ENCODE measurements at places on chromosomes 12 and 14. TPM values are rescaled to one million over a fixed set of nuclear protein-coding genes. Genes with fewer than 3 reads are reported as not detected.

TAS2R8 gene
- not detected for total RNA-seq

ASCL1 gene
- total RNA-seq: not detected

MYBPC1 gene
- total RNA-seq: not detected

PRPH gene
- total RNA-seq: 1.7 TPM

OR6C2 gene
- not detected for total RNA-seq

BBOF1 gene
- 3.6 TPM for total RNA-seq

C1S gene
- total RNA-seq: 45.5 TPM

RDH16 gene
- total RNA-seq: 0.09 TPM

GARIN6 gene
- total RNA-seq: not detected

AACS gene
- total RNA-seq: 15.8 TPM

Measured in A549 treated with RU486 at 1 μM for 4 hours (cell line).